RPMI8226 (cell line): ENCODE measurements at places on chromosomes 5 and 9.

DNA sequence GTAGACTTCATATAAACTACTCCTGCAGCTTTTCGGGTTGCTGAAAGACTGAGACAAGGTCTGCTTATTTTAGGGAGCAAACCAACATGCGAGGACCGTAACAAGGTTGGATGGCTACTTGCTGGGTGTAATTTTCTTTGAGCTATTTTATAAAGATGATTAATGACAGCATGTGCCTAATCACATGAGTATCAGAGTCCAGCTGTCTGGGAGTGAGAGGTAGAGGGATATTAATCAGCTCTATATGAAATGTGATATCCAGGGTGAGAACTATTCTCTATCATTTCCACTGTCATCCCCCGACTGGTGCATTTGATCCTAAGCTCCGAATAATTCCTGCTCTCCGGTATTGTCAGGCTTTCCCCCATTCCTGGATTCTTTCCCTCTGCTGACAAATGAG, 193.8 kb upstream of the HMHB1 start:
- DNase-seq = no peak

GRCh38 chr5:151904127-151904526, 20.5 kb downstream of the GLRA1 start:
- no peak for DNase-seq

DNA sequence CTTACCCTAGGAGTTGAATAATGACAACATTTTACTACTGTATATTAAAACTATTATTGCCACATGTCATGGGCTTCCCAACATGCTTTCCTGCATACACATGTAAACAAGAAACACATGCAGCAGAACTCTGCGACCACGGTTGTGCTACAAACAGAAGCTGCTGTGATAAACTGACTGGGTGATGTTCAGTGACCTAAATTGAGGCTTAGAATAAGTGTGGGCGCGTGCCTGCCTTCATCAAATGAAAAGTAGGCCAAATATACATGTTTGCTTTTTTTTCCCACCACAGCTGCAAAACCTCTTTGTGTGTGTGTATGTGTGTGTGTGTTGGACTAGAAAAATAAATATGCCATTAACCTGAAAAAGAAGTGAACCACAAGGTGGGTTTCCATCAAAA, 1202.1 kb downstream of the PTPRD start:
- no peak for DNase-seq

DNA sequence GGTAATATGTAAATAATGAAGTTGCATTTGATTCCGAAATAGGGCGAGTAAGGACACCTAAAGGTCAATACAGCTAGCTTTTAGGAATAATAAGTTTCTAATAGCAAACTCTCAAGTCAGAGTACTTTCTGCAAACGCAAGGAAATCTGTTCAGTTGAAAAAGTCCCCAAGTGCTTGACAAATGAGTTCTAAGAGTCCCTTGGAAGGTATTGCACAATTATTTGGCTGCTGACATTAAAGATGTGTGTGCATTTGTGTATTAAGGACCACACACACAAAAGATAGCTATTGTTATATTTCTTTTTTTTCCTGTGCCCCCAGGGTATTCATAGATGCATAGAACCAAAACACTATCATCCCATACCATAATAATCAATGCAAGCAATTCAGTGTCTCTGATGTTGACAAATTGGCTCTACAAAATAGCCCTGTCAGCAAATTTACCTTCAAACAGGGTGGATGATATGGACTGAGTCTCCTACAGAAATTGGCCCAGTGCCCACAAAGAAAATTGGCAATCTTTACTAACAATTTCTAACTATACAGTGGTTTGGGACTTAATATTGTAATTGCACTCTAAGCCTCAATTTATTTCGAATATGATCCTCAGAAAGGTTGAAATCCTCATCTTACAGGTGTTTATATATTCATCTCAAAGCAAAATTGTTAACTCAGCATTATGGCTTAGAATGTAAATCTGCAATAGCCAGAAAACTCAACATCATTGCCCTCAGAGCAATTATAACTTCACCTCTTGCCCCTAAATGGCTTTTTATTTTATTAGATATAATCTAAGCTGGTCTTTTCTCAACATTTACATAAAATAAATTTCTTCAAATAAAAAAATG, 827.2 kb downstream of the MAT2B start:
- DNase-seq = no peak

GRCh38 chr5:130708754-130709153, 456.3 kb downstream of the HINT1 start:
- no peak for DNase-seq

DNA sequence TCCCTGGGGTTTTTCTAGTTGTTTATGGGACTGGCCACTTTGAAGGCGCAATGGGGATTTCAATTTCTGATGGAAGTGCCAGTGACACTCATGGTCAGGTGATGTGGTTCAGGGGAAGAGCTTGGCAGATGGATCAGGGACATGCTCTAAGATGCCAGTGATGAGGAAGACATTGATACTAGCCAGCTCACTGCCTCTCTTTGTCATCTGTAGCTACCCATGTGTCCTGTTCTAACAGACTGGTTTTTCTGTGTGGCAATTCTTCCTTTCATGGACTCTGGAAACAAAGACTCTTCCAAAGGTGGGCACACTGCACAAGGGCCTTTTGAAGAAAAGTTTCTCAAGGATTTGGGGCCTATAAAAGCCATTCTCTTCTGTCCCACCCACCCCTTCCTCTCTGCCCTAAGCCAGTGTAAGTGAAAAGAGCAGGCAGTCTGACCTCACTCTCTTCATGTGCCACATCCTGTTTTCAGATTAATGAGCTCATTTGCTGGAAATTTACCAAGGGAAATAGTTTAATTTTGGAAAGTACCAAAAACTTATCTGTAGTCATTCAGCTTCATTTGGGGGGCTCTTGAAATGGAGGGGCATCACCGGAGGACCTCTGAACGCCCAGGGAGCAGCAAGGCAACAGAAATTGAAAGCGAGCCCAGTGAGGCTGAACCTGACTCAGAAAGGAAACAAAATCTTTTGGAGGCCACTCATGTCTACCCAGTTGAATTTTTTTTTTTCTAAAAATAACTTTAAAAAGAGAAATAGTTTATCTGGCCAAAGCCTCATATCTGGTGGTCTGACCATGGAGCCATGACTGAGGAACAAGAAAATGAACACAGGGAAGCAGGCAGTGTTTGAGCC, 4.9 kb upstream of the TRAF1 start:
- DNase-seq = peak; percentile 81

- DNase-seq = no peak
Measured at GRCh38 chr9:72827950-72828731, 124.7 kb downstream of the ALDH1A1 start.

DNA sequence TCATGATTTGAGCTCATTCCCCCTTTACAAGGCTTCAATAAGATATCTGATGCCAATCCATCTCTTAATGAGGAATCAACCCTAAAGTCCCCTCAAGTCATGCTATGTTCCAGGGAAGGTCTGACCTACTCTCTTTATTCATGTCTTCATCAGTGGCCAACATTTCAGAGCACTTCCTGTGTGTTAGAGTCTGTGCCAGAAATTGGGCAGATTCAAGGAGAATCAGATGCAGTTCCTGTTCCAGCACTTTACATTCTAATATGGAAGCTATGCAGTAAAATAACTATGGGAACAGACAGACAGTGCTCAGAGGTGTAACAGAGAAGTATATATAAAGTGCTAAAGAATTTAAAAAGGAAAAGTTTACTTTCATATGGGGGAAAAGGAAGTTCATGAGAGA, 193.4 kb upstream of the NR4A3 start:
- DNase-seq = no peak

GRCh38 chr5:74336297-74336696, 304.2 kb downstream of the ENC1 start:
- DNase-seq = no peak

GRCh38 chr9:7811677-7812076, 12.1 kb upstream of the DMAC1 start:
- DNase-seq = no peak

- no peak for DNase-seq
Measured at GRCh38 chr5:14607104-14607503, 25.5 kb downstream of the OTULINL start.

DNA sequence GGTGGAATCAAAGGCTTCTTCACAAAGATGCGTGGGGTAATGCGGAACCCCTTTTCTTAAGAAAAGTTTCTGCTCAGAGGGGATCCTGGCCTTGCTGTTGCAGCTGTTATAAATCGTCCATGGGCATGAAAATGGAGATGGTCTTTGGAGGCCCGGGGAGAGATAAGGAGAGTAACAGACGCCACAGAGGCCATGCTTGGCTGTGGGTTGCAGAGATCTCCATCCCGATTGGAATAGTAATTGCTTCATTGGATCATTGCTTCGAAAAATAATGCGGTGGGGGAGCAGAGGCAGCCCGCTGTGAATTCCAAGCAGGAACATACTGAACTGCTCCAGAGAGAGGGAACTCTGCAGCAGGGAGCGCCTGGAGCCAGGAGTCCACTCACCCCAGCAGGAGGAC, 55.5 kb downstream of the C5orf15 start:
- no peak for DNase-seq

- no peak for DNase-seq
Measured at GRCh38 chr9:114124666-114125475, 25.8 kb upstream of the KIF12 start.

DNA sequence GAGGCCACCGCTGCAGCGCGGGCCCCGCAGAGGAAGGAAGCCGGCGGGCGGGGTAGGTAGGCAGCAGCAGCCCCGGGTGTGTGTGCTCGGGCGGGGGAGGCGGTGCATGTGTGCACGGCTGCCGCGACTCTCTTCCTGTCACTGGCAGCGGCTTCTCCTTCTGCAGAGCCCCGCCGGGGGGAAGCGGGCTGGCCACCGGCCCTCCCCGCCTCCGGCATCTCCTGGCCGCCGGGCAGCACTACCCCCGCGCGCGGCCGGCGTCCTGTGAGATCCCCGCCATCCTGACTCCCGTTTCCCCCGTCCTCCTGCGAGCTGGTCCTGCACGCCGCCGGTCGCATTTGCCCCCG, 315 bp downstream of the PIK3R1 start:
- DNase-seq = peak; percentile 84

DNA sequence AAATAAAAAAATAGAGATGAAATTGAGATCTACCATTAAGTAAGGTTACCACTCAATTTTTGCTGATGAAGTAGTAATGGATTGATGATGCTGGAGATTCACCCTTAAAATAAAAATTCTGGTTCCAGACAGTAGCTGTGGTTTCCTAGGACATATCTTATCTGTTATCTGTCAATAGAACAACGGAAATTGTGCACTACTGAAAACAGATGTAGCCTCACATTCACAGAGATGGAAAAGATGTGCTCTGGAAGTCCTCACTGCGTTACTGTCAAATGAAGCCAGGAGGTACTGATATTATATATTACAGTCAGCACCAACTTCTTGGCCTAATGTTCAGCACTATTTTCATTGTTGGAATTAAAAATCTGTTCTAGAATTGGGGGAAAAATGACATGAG, 154.0 kb downstream of the SLC24A2 start:
- no peak for DNase-seq

DNA sequence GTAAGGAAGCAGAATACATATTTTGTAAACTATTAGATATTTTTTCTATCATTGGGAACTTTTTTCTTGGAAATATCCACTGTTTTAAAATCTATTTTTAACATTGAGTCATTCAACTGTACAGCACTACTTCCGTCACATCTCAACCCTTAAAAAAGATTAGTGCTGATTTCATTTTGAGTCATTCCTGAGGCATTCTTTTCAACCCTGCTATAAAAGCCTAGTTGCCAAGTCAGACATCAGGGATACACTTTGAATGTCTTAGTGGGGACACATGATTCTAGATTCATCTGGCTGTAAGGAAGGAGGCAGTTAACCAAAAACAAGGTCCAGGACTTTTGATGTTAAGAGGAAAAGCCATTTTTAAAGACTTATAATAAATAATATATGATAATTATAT, 160.9 kb downstream of the GIN1 start:
- no peak for DNase-seq

- peak; percentile 28 for DNase-seq
Measured at GRCh38 chr5:53035868-53036381, 46.8 kb downstream of the ITGA2 start.

GRCh38 chr5:132498152-132498551, 7.6 kb upstream of the IRF1 start:
- DNase-seq = no peak

DNA sequence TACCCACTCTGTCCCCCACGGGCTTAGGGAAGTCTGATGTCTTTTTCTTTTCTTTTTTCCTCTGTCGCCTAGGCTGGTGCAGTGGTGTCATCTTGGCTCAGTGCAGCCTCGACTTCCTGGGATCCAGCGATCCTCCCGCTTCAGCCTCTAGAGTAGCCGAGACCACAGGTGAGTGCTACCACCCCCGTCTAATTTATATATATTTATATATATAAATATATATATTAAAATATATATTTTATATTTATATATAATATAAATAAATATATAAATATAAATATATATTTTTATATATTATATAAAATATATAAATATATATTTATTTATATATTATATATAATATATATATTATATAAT, 3.3 kb upstream of the ANXA2R start:
- no peak for DNase-seq

DNA sequence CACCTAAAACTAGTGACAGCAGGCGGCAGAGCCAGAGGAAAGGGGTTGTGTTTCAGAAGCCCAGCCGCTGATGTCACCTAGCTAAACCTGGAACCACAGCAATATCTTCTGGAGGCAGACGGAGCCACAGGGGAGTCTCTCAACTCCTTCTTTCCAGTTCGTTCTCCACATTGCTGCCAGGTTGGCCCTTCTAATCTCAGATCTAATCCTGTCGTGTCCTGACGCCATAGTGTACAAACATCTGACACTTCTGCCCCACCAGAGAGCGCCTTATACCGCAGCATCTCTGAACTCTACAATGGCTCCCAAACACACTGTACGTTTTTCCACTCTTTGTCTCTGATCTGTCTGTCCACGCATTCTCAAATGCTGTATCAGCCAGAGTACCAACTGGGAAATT, 240.0 kb downstream of the SMARCA2 start:
- no peak for DNase-seq

DNA sequence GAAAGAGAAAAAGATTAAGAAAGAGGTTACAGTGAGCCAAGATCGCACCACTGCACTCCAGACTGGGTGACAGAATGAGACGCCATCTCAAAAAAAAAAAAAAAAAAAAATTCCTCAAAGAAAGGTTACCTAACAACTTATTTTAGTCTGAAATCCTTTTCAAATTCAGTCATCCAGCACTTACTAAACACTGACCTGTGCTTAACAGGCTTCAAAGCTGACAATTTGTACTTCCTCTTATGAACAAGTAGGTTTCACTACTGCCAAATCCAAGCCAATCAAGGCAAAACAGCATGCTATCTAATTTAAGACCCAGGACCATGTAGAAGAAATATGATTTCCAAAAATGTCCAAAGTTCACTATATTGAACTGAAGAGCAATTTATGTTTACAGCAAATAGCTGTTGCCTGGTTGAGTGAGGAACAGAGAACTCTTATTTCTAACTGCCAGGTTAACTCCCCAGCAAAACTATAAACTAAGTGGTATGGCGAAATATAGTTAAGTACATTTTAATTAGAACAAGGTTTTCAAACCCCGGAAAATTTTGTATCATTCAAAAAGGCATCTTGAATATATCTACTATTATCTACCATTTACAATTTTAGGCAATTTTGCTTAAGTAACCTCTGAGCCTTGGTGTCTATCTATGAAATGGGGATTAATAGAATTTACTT, 13.4 kb downstream of the PWWP2A start:
- DNase-seq = peak; percentile 46
